KBM-7 (cell line): ENCODE measurements at places on chromosomes 5 and 9.

DNA sequence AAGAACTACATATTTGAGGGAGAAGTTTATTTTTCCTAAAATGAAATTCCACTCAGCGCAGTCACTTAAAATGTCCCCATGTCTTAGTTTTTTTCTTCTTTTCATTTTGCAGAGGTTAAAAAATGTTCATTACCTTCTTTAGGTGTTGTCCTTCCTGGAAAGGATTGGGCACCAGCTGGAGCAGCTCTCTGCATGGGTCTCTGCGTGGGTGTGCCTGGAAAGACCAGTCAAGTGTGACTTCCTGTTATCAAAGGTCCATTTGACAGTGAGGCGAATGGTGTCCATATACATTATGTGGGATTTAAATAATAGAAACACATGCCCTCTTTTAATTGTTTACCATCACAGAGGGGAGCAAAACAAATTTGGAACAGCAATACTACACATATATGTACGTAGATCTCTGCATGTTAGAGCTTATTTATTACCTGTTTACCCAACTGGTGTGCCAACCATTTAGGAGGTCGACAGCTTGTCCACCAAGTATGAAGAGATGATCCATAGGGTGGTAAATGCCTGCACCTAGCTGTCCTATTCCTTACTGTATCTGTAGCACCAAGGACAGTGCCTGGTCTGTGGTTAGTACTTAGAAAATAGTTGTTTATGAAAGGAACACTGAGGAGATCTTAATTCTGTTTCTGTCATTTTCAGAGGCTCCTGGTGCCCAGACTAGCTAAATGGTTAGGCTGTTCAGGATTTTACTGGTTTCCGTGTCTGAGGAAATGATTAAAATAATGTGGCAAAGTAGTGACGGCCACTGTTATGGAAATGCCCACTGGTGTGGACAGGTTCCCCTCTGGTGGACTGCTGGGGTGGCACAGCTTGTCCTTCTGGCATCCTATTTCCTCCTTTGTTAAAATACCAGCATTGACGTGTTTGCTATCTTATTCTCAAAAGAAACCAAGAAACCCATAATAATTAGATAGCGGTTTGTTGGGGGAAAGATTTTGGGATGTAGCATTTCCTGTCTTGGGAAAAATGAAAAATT lies 200.4 kb downstream of the MAST4 start:
- DNase-seq: peak; percentile 8

DNA sequence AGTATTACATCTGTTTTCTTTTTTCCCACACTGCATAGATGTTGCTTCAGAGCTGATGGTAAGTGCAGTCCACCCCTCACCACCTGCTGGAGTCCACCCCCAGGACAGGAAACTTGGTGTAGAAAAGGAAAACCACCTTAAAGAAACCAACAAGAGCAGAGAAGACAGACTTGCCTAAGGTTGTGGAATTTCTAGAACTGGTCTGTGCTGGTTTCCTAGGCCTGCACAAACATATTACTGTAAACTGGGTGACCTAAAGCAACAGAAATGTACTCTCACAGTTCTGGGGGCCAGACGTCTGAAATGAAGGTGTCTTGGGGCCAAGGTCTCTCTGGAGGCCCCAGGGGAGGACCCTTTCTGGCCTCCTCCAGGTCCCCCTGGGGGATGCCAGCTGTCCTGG lies 293.4 kb upstream of the IRX1 start:
- DNase-seq: no peak

- DNase-seq: peak; percentile 32
These were observed 131.7 kb upstream of the VLDLR start for GRCh38 chr9:2489838-2490314.

GRCh38 chr9:89505911-89506310 lies 8.0 kb upstream of the SEMA4D start:
- no peak for DNase-seq

- no peak for DNase-seq
These were observed 100.9 kb downstream of the ATP10B start for GRCh38 chr5:160750938-160751657.

DNA sequence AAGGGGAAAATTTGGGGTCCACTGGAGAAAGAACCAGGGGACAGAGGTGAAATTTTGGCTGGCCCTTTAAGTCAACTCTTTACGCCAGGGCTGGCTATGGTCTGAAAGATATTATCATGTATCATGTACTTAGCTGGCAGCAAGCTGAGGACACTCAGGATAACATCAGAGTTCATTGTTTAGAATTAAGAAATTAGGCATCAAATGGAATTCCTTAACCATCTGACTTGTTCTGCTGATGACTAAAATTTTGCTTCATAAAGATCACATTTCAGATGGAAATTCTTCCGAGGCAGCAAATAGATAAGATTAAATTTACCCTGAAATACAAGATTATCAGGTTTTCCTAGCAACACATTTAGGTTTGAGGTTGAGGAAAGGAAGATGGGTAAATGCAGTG lies 269.4 kb upstream of the KLF9 start:
- no peak for DNase-seq

- peak; percentile 66 for DNase-seq
These were observed 854 bp upstream of the ARL15 start for GRCh38 chr5:54311176-54311677.
